Airway epithelial cell (primary cell): ENCODE measurements at places on chromosomes 16 and 17. TPM values are rescaled to one million over a fixed set of nuclear protein-coding genes. Genes with fewer than 3 reads are reported as not detected.

Gene EIF4A3
- total RNA-seq, result 85.4 and 89.2 TPM in 2 replicates

Gene EVI2B
- total RNA-seq, result 0.14 TPM in 1 of 2 replicates, not detected in the other

Gene KRTAP4-1
- not detected in 2 replicates for total RNA-seq

Gene WFIKKN1
- total RNA-seq, result 0.14 and 0.21 TPM in 2 replicates

Gene SPNS3
- not detected in 2 replicates for total RNA-seq

Gene FAM222B
- 12.4 and 17.6 TPM in 2 replicates for total RNA-seq

Gene ZMYND15
- 0.28 TPM in 1 of 2 replicates, not detected in the other for total RNA-seq

Gene CCL8
- total RNA-seq, result not detected in 2 replicates

Gene UQCRC2
- total RNA-seq, result 172 and 177 TPM in 2 replicates

Gene TMEM235
- not detected in 2 replicates for total RNA-seq

Gene KRTAP4-9
- total RNA-seq, result not detected in 2 replicates

Gene FDXR
- total RNA-seq, result 48.2 and 57.8 TPM in 2 replicates

Gene TMEM208
- total RNA-seq, result 27.7 and 33.8 TPM in 2 replicates

Gene DRC3
- 0.21 TPM in 1 of 2 replicates, not detected in the other for total RNA-seq

Gene C16orf54
- not detected in 2 replicates for total RNA-seq

Gene ROGDI
- total RNA-seq, result 21.7 and 29.4 TPM in 2 replicates

Gene CMTM2
- not detected in 2 replicates for total RNA-seq

Gene DNAI2
- total RNA-seq, result not detected in 2 replicates

Gene KRTAP1-1
- total RNA-seq, result not detected in 2 replicates

Gene TAC4
- total RNA-seq, result not detected in 2 replicates

Gene KRT9
- total RNA-seq, result 0.78 and 1.0 TPM in 2 replicates

Gene DHX58
- 3.6 and 6.1 TPM in 2 replicates for total RNA-seq

Gene KRTAP2-3
- total RNA-seq, result 0.21 and 0.84 TPM in 2 replicates

Gene RAMP2
- total RNA-seq, result 0.49 TPM in 1 of 2 replicates, not detected in the other

Gene SNX20
- not detected in 2 replicates for total RNA-seq

Gene C16orf74
- 62.1 and 68.8 TPM in 2 replicates for total RNA-seq

Gene MGAT5B
- 0.09 and 0.14 TPM in 2 replicates for total RNA-seq

Gene RGS9
- 1.2 and 1.8 TPM in 2 replicates for total RNA-seq

Gene EXOC3L1
- 0.99 TPM in 1 of 2 replicates, not detected in the other for total RNA-seq

Gene LGALS9B
- total RNA-seq, result 0.79 and 2.5 TPM in 2 replicates

Gene GRAP
- total RNA-seq, result 0.05 and 0.07 TPM in 2 replicates

Gene NPIPB9
- total RNA-seq, result 0.51 TPM in 1 of 2 replicates, not detected in the other

Gene SMYD4
- 5.3 and 6.6 TPM in 2 replicates for total RNA-seq

Gene CFAP97D1
- total RNA-seq, result not detected in 2 replicates

Gene CA4
- total RNA-seq, result not detected in 2 replicates

Gene SLC35G6
- not detected in 2 replicates for total RNA-seq

Gene CSNK1D
- total RNA-seq, result 41.8 and 42.7 TPM in 2 replicates

Gene TBC1D3E
- total RNA-seq, result not detected in 2 replicates

Gene RSL1D1
- 182 and 197 TPM in 2 replicates for total RNA-seq

Gene CNTNAP1
- 4.1 and 4.2 TPM in 2 replicates for total RNA-seq

Gene ADGRG1
- 66.5 and 85.0 TPM in 2 replicates for total RNA-seq

Gene ST6GALNAC2
- 62.2 and 86.3 TPM in 2 replicates for total RNA-seq

Gene MYOCD
- total RNA-seq, result under 0.01 and 0.07 TPM in 2 replicates

Gene TPSG1
- total RNA-seq, result not detected in 2 replicates

Gene CDH13
- 25.1 and 28.4 TPM in 2 replicates for total RNA-seq

Gene ANKRD13B
- total RNA-seq, result 8.6 and 17.5 TPM in 2 replicates

Gene TOB1
- 11.0 and 19.5 TPM in 2 replicates for total RNA-seq

Gene TXNDC11
- 30.3 and 31.5 TPM in 2 replicates for total RNA-seq

Gene SYCE1L
- total RNA-seq, result 0.65 and 3.2 TPM in 2 replicates

Gene C17orf50
- not detected in 2 replicates for total RNA-seq

Gene OTOP2
- total RNA-seq, result 0.42 and 0.79 TPM in 2 replicates

Gene NPIPA3
- total RNA-seq, result not detected in 2 replicates

Gene CCDC144A
- total RNA-seq, result 0.14 and 0.19 TPM in 2 replicates

Gene RNF157
- 0.07 and 1.4 TPM in 2 replicates for total RNA-seq

Gene TEX14
- not detected in 2 replicates for total RNA-seq
